Posterior cingulate gyrus (tissue), 11 donors: ENCODE measurements at places on chromosomes 5 and 9.

DNA sequence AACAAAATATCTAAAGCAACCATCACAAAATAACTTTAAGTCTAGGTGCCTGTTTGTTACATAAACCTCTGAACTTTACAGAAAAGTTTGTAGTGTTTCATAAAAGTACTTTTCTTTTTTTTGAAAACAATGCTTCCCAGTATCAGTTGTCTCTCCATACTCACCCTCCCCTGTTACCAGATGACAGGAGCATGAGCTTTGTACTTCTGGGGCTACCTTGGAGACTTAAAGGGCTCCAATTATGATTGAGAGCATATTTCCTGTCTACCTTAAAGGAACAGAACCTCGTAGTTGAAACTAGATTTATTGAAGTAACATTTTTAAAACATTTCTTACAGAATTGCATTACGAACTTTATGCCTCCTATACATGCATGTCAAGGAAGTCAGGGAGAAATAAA is 55.4 kb upstream of the PPP1R2B start:
- no peak for DNase-seq

DNA sequence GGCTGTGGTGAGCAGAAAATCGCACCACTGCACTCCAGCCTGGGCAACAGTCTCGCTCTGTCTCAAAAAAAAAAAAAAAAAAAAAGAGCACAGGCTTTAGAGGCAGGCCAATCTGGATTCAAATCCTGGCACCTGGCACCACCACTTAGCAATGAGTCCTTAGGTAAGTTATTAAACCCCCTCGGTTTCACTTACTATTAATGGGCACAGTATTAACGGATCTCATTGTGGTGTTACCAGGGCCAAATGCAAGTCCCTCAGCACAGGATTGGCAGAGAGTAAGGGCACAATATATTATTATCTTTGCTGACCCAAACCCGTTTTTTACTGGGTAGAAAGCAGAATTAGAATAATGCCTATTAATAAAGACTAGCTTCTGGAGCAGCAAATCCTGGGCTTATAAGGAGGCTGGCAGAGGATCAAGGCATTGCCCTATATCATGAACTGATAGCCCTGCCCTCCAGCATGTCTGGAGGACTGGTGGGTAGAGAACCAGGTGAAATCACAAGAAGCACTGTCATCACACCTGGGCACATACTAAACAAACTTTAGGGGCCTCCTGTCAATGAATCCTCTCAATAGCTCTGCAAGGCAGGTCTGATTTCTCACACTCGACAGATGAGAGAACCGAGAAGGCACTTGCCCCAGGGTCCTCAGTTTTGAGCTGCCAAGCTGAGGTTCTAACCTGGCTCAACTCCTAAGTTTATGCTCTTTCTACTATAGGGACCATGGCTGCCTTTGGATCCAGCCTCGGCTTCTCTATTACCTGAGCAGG is 17.7 kb downstream of the PCDHGC5 start:
- DNase-seq, result no peak

- no peak for DNase-seq
Observed at GRCh38 chr5:89595056-89595455, 712.1 kb upstream of the MEF2C start.

GRCh38 chr9:136705564-136705963 is 6.8 kb upstream of the DIPK1B start:
- DNase-seq, result no peak

DNA sequence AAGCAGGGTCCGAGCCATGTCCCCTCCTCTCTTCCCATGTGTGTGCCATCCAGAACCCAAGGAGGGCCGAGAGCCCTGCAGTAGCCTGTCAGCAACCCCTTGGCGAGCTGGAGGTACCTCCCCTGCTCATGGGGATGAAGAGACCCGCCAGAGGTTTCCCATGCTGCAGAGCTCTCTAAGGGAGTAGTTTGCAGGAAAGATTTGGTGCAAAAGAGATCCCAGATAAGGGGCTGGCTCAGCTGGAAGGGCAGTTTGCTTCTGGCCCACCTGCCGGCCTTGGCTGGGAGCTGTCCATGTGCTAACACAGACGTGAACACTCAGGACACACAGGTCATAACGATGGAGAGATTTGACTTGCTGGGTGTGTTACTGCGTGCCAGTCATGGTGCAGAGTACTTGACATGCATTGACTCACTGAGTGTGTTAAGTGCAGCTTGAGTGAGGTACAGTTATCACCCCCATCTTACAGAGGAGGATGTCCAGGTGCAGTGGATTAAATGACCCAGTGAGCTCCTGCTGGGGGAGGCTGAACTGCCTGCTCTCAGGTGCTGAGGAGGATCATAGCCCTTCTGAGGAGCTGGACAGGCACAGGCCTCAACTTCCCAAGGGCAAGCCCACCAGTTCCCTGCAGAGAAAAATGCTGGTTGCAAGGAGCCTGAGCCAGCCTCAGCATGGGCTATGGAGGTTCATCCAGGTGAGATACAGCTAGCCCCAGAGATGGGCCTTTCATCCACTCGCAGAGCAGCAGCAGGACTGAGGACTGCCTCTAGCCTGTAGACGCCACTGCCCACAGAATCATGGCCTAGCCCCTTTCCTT is 6.3 kb upstream of the SLC25A48 start:
- DNase-seq, result no peak

DNA sequence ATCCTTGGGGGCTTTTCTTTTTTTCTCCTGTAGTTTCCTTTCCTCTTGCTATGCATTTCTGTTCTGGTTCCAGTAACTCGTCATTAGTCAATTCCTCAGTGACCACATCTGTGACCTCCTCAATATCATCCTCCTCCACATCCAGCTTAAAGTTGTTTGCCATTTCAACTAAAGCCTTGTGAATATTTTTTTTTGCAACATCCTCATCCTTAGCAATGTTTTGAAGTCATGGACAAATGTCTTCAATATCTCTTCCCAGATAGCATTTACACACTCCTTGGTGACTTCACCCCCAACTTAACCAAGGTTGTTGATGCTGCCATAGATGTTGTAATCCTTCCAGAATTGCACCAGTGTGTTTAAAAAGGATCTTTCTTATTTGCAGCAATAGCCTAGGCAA is 14.7 kb upstream of the ADRB2 start:
- no peak for DNase-seq

DNA sequence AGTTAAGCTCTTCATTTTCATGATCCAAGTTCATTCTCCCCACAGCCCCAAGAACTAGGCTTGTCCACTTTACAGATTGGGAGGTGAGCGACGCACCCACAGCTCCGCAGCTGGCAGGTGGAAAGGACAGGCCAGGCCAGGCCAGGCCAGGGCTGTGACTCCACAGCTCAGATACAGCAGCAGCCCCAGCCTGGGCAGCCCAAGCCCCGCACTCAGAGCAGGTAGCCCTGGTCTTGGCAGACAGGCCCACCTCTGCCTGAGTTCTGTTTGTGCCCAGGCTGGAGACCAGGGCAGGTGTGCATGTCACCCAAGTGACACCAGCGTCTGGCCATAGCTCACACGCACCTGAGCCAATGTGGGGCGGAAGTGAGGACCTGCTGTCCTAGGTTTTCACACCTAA is 124.7 kb downstream of the WNK2 start:
- DNase-seq, result no peak

GRCh38 chr5:73797132-73797510 is 171.1 kb downstream of the ARHGEF28 start:
- no peak for DNase-seq

DNA sequence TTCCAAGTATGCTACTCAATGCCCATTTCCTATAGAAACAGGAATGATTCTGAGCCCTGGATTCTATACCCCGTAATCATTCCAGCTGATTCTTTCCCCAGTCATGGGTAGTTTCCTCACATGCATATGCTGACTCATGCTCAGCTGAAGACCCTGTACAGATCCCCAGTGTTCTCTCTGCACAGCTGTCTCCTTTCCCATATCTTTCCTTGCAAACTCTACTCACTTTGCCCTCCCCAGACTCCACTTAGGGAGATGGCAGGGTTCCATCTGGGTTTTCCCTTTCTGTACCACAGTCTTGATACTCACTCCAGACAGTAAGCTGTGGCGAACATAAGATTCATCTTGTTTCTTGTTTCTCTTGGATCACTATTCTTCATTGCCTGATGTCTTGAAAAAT is 357.6 kb downstream of the RAB3C start:
- DNase-seq, result no peak

DNA sequence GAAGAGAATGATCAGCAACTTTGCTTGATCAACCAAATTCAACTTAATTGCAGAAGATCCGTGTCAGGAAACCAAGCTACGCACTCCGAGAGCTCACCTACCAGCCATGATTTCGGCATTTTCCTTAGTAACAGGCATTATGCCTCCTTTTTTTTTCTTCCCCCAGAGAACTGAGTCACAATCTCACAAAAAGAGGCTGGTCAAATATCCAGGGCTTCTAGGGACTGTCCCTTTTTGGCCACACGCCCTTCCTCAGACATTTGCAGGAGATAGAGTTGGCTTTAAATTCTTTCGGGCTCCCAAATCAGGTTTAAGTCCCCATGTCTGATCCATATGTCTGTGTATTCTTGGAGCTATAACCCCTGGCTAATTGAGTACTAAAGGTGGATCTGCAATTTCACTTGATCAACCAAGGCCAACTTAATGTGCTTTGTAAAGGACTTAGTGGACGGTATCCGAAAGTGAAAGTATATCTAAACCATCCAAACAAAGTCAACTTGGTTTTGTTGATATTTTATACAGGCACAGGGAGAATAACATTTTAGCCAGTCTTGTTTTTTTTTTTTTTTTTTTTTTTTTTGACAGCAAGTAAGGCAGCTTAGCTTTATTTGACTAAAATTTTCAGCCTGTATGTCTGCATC is 100.8 kb upstream of the TBCA start:
- DNase-seq, result no peak

- DNase-seq, result no peak
Observed at GRCh38 chr9:123597876-123598556, 242.0 kb downstream of the CRB2 start.

GRCh38 chr9:76985581-76985980 is 33.9 kb upstream of the FOXB2 start:
- no peak for DNase-seq

DNA sequence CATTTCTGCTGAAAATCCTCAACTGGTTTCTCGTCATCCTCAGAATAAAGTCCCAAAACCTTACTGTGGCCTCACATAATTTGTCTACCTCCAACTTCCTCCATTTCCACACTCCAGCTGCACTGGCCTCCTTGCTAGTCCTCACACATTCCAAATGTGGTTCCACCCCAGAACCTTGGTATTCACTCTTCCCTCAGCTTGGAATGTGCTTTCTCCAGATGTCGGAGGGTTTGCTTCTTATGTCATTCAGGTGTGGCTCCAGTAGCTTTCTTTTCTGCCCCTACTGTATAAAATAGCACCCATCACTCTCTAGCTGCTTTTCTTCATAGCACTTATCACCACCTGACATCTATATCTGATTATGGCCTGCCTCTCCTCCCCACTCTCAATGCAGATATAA is 102.5 kb upstream of the IFNK start:
- DNase-seq, result no peak

DNA sequence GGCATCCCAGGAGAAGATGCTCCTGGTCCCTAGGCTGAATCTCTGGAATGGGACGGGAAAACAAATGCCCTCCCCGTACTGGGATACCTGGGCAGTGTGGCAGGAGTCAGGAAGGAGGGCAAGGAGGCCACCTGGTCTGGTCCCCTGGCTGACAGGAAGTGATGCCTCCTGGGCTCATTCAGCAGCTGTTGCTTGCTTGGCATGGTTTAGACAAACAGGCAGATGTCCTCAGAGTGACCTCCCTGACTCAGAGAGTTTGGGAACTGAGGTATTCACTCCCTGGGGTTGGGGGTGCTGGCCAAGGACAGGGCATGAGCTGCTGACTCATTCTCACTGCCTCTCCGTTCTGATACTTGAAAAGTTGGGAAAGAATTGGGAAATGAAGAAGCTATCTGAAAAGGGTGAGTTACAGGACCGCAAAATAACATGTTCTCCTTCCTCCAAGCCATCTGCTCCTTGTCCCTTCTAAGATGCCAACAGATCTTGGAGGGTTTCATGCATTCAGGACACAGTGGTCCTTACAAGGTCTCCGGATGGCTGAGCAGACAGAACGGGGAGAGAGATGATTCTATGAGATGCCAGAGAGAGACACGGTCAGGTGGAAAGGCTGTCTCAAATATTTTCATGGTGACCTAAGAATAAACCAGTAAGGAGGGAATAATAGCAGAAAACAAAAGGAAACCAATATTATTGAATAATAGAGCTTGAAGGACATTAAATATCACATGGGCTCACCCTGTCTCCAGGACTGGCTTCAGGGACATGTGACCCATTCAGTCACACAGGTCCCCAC is 534.5 kb downstream of the BNC2 start:
- DNase-seq, result no peak

- DNase-seq, result no peak
Observed at GRCh38 chr5:141529002-141529401, 40.1 kb downstream of the PCDHGC5 start.

- DNase-seq, result no peak
Observed at GRCh38 chr9:110188991-110189390, 19.0 kb downstream of the C9orf152 start.

- DNase-seq, result no peak
Observed at GRCh38 chr9:116073826-116074225, 79.8 kb upstream of the PAPPA start.

GRCh38 chr5:125117566-125117965 is 371.1 kb upstream of the ZNF608 start:
- no peak for DNase-seq

DNA sequence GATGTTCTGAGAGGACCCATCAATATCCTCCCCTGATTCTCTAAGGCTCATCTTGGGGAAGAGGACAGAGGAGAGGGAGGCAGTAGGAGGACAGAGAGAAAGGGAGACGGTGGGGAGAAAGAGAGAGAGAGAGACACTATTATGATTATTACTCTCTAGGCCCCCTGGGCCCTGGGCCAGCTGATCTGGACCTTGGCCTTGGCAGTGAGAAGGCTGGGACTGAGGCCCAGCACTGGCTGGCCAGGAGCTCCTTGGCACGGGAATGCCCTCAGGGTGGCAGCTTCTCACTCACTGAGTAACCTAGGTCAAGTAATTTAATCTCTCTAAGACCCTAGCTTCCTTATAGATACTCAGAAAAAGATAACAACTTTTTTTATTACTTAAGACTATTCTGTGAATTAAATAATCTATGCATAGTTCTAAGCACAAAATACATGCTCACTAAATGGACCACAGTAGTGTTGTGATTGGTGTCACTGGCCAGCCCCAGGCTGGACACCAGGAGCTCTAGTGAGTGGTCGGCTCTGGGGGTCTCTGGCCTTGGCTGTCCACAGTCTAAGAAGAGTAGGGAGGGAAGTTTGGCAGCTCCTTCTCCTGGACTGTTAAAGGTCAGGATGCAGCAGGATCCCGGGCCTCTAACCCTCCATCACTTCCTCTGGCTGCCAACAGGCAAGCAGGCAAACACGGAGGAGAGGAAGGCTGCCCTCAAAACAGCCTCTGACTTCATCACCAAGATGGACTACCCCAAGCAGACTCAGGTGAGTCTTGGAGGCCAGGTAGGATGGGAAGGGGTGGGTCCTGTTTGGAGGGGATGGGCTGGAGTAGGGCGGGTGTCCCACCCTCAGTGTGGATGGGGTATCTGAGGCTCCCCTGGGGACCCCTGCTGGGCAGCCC is 50.0 kb downstream of the GSN start:
- no peak for DNase-seq

GRCh38 chr5:98414938-98415337 is 358.5 kb upstream of the RGMB start:
- no peak for DNase-seq
